Brain microvascular endothelial cell (primary cell): ENCODE measurements at places on chromosomes 6 and 20.

- no peak for DNase-seq
These were observed 59.5 kb upstream of the RSPO3 start for GRCh38 chr6:127058936-127059335.

GRCh38 chr20:12354725-12355124, 437.0 kb downstream of the BTBD3 start:
- no peak for DNase-seq

DNA sequence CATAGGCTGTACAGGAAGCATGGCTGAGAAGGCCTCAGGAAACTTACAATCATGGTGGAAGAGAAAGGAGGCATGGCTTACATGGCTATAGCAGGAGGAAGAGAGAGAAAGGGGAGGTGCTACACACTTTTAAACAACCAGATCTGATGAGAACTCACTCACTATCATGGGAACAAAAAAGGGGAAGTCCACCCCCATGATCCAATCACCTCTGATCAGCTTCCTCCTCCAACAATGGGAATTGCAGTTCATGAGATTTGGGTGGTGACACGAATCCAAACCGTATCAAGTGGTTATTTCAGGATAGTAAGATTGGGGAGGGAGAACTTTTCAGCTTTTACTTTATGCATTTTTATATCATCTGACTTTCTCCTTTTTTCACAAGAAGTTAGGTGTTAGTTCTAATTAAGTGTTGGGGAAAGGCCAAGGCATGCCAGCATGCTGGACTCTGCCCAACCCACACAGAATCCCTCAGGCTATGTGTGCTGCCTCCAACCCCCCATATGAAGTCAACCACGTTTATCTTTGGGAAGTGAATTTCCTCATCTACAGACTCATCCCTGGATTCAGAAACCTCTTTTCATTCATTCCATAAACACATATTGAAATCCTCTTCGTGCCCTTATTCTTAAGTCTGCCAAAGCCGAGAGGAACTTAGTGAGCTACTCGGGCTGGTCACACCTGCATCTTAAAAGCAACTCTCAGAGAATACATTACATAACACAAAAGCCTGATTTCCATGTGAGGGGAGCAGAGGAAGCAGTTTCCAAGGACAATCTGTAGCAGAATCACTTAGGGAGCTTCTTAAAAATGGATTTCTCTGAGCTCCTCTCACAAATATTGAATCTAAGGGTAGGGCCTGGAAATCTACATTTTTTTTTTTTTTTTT, 16.7 kb upstream of the CLIC5 start:
- no peak for DNase-seq

DNA sequence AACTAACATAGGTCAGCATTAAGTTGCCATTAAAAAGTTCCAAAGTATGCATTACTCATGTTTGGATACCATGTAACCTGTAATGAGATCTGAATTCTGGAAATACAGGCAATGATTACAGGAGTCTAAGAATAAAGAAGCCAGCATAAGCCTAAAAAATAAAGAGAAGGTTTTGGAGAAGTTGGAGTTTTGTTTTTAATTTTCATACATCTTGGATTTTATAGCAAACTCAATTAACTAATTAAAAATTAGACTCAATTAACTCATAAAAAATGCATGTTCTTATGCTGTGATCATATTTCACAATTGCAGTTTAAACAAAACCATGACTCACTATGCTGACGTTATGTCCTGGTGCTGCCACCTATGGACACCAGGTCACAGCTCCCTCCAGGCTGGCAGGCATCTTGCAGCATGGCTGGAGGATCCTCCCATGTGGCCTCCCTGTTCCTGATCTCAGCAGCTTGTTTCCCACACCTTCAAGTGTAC, 648.8 kb upstream of the AGPAT4 start:
- DNase-seq: peak; percentile 72

DNA sequence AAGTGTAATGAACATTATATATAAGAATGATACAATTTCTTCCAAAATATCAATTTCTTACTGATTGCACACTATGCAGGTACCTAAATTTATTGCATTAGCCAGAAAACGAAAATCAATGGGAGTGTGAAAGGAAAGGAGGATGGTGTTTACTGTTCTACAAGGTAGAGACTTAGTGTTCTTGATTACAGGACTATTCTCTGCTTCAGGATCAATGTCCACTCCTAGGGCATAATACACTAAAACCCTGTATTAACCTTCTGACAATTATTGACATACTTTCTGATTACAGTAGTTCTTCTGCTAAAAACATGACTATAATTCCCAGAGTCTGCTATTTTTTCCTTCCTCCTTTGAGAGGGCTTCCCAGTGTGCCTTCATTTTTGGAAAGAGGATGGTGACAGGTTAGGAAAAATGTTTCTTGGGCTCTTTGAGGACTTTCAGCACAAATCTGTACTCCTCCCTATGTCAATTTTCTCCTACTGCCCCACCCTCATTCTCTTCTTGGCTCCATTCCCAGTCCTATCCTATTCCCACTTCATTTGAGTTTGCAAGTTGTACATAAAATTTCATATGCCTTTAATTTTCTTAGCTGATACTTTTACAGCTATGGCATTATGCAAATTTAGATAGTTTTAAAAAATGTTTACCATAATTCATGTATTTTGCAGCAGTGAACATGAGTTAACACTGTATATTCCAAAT, 278.9 kb downstream of the CENPW start:
- DNase-seq: no peak
